ENCODE measurements at places on chromosomes 1 and 21.

DNA sequence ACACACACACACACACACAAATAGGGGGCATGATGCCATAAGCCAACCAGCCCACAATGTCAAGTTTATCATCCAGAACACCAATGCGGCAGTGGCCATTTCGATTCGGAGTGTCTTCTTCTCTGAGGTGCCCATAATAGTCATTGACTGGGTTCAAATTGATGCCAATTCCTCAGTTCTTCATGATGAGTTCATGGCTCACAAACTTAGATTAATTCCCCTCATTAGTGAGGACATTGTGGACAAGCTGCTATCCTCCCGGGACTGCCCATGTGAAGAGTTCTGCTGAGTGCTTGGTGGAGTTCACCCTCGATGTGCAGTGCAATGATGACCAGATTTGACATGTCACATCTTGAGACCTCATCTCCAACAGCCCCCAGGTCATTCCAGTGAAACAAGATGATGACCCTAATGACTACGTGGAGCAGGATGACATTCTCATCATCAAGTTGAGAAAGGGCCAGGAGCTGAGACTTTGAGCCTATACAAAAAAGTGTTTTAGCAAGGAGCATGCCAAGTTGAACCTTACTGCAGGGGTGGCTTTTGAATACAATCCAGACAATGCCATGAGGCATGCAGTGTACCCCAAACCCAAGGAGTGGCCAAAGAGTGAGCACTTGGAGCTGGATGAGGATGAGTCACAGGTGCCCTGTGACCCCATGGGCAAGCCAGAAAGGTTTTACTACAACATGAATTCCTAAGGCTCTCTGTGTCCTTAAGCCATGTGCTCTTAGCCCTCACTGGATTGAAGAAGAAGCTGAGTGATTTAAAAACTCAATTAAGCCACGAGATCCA lies 211.6 kb upstream of the SAMSN1 start:
- DNase-seq: no peak

GRCh38 chr21:46124083-46124925 lies 26.4 kb downstream of the COL6A2 start:
- DNase-seq: no peak

GRCh38 chr1:194295685-194296084 lies 1109.3 kb upstream of the B3GALT2 start:
- DNase-seq: no peak

DNA sequence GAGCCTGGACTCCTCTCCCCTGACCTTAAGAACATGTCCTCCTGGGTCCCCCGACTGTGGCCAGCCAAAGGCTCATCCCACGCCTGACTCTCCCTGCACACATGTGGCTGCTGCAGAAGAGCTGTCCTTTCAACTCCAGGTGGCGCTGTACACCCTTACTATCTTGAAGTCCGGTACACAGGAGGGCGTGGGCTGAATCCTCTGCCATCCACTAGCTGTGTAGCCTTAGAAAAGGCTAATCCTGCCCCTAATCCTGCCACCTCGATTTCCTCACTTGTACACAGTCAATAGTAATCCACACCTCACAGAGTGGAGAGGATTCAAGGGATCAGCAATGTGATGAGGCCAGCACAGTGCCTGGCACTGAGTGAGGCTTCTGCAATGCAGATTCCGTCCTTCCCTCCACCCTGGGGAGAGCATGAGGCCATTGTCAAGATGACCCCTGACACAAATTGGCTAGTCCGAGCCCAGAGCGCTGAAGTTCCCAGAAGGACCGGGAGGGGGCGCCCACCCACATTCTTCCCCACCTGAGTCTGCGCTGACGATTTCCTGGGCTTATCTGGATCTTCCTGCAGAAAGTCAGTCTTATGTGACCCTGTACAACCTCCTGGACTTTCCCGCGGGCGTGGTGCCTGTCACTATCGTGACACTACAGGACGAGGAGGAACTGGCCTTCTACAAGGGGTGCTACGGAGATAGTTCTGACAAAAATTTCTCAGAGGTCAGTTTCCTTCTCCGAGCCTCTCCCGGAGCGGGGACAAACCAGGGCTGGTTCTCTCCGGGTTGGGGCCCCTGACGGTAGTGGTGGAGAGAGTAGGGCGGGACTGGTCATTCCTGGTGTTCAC lies 47.1 kb upstream of the DMBX1 start:
- DNase-seq: peak; percentile 64

- DNase-seq: no peak
Measured at GRCh38 chr1:158121604-158122254, 59.0 kb upstream of the CD1D start.

DNA sequence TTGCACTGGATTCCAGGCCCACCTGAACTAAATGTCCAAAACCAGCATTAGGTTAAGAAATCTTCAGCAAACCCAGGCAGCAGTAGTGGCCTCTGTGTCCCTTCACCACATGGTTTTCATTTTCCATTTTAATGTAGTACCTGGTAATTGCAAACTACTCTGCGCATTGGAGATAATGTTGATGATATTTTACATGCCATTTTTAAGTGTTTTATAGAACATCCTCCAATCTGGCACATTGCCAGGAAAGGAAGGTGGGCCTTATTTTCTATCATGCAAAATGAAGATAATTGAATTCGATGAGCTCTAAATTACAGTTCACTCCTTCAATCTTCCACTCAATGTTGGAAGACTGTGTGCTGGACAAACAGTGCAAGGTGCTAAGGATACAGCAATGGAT lies 89.5 kb downstream of the ZC3H11B start:
- no peak for DNase-seq

GRCh38 chr21:27448960-27449359 lies 482.1 kb upstream of the ADAMTS5 start:
- no peak for DNase-seq

- DNase-seq: no peak
Measured at GRCh38 chr1:94514095-94514727, 27.3 kb downstream of the F3 start.

DNA sequence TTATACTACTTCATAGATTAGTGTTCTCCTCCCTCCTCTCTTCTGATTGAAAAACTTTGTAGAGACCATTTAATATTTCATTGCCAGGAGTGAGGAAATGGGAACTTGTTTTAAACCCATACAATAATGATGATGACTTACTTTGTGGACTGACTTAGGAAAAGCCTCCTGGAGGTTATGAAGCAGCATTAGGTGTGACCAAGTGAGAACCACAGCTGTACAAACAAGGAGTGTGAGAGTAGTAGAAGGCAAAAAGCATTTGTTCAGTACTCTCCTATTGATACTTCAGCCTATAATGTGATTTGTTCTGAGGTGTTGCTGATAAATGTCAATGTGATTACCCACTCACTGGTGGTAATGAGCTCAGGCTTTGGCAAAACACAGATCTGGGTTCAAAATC lies 8.4 kb downstream of the TIPRL start:
- no peak for DNase-seq

GRCh38 chr1:159142391-159142663 lies 29.1 kb upstream of the CADM3 start:
- DNase-seq: no peak

DNA sequence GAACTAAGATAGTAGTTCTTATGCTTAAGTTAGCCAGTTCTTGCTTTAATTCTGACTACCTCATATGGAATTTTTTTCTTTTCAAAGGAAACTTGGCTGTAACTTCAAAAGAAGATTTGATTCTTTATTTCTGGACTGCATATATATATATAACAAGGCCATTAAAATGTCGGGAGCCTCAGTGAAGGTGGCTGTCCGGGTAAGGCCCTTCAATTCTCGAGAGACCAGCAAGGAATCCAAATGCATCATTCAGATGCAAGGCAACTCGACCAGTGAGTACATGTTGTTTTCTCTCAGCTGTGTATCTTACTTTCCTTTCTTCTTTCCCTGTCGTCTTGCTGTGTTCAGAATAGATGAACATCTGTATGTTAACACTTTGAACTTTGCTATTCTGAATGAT lies 21.8 kb downstream of the KIF1B start:
- DNase-seq: no peak

GRCh38 chr1:230487773-230488428 lies 61.8 kb upstream of the PGBD5 start:
- DNase-seq: no peak

DNA sequence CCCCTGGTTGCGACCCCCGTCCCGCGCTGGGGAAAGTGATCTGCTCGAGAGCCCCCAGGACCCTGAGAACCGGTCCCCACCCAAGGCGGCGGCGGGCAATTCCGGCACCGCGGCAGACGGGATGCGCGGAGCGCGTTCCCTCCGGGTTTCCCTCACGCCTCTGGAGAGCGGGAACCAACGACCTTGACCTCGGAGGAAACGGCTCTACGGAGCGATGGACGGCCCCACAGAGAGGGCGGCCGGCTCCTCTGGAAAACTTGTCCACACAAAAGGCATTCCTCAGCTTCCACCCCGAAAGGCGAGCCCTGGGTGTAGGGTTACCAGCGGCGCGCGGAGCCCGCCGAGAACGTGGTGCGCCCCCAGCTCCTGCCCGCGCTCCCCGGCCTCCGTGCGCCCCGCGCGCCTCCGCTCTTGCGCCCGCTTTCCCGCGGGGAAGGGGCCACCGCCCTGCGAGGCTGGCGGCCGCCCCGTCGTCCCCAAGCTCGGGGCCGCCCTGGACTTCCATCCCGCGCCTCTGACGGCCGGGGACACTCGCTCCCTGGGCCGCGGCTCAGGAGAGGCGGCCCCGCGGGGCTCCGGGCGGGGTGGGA lies 391 bp upstream of the KIAA1614 start:
- no peak for DNase-seq

GRCh38 chr1:33256471-33257206 lies at the start of gene ZNF362:
Gene ZNF362 (plus strand): TSS chr1:33256492. CDS start chr1:33270575, 14,083 bp downstream.
- peak; percentile 41 for DNase-seq

DNA sequence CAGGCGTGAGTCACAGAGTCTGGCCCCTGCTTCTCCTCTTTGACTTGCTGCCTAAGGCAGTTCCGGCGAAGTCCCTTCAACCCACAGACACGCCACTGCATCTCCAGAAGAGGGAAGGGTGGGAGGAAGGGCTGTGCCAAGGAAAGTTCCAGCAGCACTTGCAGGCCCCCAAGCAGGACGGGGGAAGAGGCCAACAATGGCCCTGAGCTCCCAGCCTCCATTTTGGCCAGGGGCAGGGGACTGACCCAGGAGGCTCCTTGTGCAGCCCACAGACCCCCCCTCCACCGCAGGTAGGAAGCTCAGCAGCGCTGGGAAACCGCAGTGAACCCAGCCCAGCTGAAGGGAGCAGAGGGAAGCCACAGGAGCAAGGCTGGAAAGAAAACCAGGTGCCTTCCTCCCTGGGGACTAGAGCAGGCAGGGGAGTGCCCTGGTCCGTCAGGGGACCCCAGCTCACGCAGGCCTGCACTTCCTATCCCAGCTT lies 35.4 kb downstream of the ACOT7 start:
- DNase-seq: no peak

- no peak for DNase-seq
Measured at GRCh38 chr1:162942916-162943559, 82.1 kb upstream of the CCDC190 start.

GRCh38 chr1:106995970-106996369 lies 60.5 kb upstream of the PRMT6 start:
- DNase-seq: no peak

- no peak for DNase-seq
Measured at GRCh38 chr1:89896105-89896942, 75.5 kb downstream of the LRRC8D start.

DNA sequence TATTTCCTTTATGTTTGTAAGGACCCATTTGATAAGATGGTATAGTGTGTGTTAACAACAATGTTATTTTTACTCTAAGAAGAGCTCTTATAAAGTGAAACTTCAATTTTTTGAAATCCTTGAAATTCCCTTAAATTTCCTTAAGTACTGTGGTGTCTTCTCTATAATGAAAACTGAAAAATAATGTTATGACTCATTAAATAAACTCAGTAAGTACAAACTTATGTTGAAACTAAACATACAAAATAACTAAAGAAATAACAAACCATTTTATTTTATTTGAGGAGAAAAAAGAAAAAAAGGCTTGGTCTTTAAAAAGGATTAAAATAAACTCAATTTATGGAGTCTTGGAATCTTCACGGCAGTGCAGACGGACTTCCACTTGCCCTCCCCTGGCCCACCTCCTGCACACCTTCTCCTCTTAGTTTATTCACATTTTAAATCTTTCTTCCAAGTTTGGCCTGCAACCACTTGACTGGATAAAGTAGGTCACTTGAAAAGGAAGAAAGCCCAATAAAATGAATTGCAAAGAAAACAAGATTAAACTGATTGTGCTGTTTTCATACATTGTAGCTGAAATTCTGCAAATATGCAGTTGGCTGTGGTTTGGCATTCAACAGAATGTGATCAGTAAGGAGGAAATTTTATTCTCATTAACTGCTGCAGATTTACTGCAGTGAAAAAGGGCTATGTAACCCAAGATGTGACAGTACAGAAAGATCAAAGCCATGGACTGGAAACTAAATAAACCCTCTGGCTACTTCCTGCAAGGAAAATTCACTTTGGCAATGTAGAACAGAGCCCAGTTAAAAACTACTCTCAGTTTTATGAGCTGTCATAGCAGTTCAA lies 48.5 kb upstream of the SCYL3 start:
- no peak for DNase-seq

- no peak for DNase-seq
Measured at GRCh38 chr21:36384885-36385232, 333 bp upstream of the CHAF1B start.

Data from activated CD4-positive, alpha-beta T cell treated with anti-CD3 and anti-CD28 coated beads, Interleukin-2, amount 50 U/mL, for 24 hours (primary cell).